ENCODE measurements at places on chromosomes 4 and X.

DNA sequence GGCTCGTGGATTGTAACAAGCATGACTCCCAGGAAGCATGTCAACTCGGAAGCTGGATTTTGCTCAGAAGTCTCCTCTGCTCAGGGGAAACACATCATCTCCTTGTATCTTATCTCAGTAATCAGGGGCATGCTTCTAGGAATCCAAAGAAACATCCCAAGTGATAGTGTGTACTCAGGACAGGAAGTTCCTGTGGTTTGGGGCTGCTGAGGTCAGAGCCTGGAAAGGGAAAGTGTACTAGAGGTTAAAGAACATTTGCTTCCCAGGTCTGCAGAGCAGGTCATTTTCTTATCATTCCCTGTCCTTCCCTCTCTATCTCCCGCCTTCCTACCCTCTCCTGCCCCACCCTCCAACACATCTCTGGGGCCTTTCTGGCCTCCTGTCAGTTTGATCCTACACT, 38.8 kb downstream of the SLC34A2 start:
- DNase-seq = no peak

- no peak for DNase-seq
These were observed 89.5 kb downstream of the ELOVL6 start for GRCh38 chr4:110108960-110109359.

DNA sequence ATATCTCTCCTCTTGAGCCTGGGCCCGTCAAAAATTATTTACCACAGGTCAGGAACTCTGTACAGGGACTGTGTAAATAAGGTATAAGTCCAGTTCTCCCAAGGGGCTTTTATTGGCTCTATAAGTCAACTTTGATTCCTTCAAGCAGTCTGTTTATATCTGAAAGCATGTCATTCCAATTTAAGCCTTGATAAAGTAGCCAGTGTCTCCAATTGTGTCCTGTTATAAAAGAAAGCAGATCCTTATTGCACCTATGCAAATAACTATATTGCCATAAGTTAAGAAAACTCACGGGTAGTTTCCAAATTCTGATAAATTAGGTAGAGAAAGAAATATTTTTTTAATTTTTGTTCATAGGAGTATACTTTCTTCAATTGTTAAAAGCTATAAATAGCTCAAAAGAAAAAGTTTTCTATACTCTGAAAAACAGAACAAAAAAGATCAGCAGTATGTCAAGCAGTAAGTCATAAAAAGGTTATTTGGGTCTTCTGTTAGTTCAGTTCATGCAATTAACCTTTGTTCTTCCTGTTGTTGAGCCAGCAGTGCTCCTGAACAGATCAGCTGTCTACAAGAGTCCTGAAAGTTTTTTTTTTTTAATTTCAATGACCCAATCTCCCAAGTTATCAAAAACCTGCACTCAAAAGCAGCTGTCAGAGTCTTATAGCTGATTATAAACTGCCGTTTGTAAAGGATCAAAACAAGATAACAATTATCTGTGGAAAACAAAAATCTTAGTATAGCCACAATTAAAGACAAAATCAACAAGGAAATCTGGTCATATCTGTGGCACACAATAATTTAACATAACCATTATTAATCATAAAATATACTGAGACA, 178.4 kb upstream of the GALNT7 start:
- DNase-seq = no peak

DNA sequence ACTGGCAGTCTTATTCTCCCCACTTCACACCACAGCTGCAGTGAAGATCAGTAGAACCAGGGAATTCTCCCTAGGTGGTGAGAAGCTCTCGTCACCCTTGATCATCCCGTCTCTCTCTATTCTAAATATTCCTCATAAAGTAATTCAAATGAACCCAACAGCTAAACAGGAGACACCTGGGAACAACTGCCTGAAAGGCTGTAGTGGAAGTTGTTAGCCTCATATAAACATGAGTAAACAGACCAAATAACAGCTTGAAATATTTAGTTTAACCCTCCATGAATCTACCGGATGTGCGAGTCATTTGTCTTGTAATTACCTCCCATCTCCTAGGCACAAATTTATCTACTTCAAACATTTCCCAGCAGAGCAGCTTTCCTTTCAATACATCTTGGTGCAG, 30.4 kb upstream of the APELA start:
- no peak for DNase-seq

DNA sequence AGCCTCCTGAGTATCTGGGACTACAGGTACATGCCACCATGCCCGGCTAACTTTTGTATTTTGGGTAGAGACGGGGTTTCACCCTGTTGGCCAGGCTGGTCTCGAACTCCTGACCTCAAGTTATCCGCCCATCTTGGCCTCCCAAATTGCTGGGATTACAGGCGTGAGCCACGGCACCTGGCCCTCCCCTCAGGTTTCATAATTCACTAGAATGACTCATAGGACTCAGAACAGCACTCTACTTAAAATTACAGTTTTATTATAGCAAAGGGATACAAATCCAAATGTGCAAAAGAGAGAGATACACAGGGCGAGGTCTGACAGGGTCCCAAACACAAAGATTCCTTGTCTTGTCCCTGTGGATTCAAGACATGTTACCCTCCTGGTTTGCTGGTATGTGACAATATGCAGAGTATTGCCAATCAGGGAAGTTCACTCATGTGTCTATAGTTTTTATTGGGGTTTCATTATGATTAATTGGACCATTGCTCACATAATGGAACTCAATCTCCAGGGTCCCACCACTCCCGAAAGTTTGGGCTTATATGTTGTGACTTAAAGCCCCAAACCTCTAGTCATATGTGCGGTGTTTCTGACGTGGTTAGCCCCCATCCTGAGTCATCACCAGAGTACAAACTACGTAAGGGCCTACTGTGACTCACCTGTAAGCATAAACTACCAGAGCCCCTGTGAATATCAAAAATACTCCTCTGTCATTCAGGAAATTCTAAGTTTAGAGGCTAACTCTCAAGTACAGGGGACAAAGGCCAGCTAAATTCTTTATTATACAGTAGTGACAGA, 5.2 kb downstream of the YIPF6 start:
- no peak for DNase-seq

Data from NCI-H82 (cell line).